ENCODE measurements at places on chromosomes 1 and 21. TPM values are rescaled to one million over a fixed set of nuclear protein-coding genes. Genes with fewer than 3 reads are reported as not detected.

GRCh38 chr1:67838180-67838910 is 5.1 kb upstream of the GNG12 start:
- DNase-seq, result no peak

DNA sequence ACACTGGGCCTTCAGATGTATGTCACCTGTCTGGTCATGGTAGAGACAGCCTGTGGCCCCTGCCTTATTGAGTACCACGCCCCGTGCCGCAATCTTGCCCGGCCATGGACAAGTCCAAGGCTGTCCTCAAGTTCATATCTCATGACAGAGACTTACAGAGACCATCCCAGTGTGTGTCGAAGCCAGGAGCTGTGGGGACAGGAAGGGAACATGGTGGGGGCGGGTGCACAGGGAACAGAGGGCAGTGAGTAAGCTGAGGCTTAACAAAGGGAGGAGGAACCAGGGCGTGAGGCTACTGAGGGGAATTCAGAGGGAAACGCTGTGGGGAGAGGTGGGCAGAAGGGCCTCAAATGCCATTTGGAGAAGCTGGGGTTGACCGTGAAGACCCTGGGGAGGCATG is 75.8 kb downstream of the ALPL start:
- no peak for DNase-seq

The AIM2 gene
- 0.39 TPM for total RNA-seq

The ASCL5 gene
- total RNA-seq, result not detected

The PEAR1 gene
- total RNA-seq, result 5.5 TPM

DNA sequence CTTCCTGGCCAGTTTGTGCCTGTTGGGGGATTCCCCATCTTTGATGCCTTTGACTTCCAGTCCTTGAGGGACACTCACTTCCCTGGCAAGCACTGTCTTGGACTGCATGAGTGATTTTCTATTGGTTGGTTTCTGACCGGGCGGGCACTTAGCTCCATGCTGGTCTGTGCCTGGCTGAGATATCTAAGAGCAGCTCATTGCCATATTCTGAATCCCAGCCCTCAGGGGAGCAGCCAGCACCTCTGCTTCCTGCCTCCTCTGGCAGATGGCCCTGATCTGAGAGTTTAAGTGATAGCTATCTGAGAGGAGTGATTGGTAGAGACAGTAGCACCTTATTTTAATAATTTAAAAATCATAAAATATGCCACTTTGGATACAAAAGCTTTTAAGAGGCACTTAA is 52.5 kb downstream of the DISC1 start:
- DNase-seq, result no peak

The HTR6 gene
- not detected for total RNA-seq

The CCDC30 gene
- 1.8 TPM for total RNA-seq

DNA sequence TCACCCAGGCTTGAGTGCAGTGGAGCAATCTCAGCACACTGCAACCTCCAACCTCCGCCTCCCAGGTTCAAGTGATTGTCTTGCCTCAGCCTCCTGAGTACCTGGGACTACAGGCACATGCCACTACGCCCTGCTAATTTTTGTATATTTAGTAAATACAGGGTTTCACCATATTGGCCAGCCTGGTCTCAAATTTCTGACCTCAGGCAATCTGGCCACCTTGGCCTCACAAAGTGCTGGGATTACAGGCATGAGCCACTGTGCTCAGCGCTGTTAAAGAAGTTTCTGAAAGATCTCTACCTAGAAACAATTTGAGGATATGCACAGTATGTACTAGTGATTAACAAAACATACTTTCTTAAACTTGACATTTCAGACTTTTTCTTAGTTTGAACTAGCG is 182.6 kb upstream of the ESRRG start:
- DNase-seq, result no peak

GRCh38 chr21:31500071-31500470 is 156.0 kb upstream of the TIAM1 start:
- no peak for DNase-seq

DNA sequence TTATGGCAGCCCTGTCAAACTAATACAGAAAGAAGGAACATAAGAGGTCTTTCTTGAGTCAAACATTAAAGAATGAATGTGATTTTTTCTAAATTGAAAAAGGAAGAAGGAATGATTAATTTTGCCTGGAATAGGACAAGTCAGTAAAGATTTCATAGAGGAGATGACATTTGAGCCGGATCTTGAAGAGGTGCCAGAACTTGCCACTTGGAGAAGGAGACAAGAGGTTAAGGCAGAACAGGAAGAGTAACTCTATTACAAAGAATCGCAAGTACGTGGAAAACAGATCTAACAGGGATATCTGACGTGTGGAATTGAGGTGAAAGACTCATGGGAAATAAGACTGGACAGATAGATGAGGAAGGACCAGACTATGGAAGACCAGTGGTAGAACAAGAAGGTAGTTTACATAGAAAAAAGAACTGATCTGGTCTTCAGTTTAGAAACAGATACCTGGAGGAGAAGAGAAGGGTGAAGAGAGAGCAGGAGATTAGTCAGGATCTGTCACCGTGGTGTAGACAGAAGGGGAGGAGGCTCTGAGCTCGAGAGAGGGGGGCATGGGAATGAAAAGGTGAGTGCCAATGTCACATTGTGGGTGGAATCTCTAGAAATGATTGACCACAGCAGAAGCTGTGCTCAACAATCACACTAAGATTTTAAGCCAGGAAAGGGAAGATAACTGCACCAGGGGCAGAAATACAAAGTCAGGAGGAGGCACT is 32.5 kb downstream of the RHOU start:
- no peak for DNase-seq

The LEPROT gene
- 45.6 TPM for total RNA-seq

The SPRR2F gene
- total RNA-seq, result not detected

DNA sequence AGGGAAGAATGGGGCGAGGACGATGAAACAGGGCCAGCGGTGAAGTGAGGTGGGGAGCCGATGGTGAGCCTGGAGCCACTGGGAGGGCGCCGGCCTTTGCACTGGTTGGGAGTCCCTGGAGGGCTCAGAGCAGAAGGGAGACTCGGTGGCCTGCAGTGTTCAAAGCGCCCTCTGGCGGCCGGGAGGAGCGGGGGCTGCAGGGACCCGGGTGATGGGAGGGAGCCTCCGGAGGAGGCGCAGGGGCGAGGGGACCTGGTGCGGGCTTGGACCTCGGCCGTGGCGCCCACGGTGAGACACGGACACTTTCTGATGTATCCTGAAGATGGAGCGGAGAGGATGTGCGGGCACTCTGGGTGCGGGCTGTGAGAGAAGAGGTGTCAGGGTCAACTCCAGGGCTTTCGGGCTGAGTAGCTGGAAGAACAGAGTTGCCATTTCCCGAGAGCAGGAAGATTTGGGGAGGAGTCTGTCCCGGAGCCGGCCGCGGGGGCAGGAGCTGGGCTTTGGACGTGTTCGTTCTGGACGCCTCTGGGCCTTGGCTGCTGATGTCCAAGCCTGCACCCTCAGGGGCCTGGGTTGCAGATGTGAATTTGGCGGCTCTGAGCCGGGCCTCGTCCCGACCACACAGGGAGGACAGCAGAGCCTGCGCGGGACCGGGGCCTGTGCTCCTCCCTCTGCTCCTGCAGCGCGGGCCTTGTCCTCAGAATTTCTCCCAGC is 29.7 kb downstream of the HEYL start:
- no peak for DNase-seq

The S100A2 gene
- 71.6 TPM for total RNA-seq

The OR10J1 gene
- total RNA-seq, result not detected

The KIF14 gene
- 3.6 TPM for total RNA-seq

GRCh38 chr1:237012788-237013383 is 8.6 kb upstream of the MT1HL1 start:
- DNase-seq, result no peak

- DNase-seq, result no peak
These were observed 202.6 kb downstream of the SLC45A1 start for GRCh38 chr1:8520483-8520966.

The RUNX3 gene
- 1.9 TPM for total RNA-seq

- no peak for DNase-seq
These were observed 631.4 kb downstream of the SMYD3 start for GRCh38 chr1:245875581-245876261.

The NEXN gene
- total RNA-seq, result 12.2 TPM

The SV2A gene
- total RNA-seq, result 1.1 TPM

GRCh38 chr1:13781907-13782633 is 82.1 kb downstream of the PRDM2 start:
- DNase-seq, result peak; percentile 91

The HCN3 gene
- total RNA-seq, result 1.7 TPM

The LGR6 gene
- 11.9 TPM for total RNA-seq

DNA sequence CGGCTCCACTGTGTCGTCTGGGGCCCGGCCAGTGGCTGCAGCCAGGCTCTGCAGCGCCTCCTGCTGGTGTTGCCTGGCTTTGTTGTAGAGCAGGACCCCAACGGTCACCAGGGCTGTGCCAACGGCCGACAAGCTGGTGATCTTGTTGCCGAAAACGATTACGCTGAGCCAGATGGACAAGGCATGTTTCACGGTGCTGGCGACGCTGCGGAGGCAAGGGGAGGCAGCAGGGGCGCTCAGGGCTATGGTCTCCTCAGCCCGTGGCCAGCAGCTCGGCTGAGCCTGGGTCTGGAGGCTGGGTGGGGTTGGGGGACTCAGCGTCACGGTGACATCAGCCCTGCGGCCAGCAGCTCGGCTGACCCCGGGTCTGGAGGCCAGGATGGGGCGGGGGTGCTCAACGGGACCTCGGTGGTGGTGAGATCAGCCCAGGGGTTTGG is 7.0 kb upstream of the CDK11B start:
- no peak for DNase-seq

DNA sequence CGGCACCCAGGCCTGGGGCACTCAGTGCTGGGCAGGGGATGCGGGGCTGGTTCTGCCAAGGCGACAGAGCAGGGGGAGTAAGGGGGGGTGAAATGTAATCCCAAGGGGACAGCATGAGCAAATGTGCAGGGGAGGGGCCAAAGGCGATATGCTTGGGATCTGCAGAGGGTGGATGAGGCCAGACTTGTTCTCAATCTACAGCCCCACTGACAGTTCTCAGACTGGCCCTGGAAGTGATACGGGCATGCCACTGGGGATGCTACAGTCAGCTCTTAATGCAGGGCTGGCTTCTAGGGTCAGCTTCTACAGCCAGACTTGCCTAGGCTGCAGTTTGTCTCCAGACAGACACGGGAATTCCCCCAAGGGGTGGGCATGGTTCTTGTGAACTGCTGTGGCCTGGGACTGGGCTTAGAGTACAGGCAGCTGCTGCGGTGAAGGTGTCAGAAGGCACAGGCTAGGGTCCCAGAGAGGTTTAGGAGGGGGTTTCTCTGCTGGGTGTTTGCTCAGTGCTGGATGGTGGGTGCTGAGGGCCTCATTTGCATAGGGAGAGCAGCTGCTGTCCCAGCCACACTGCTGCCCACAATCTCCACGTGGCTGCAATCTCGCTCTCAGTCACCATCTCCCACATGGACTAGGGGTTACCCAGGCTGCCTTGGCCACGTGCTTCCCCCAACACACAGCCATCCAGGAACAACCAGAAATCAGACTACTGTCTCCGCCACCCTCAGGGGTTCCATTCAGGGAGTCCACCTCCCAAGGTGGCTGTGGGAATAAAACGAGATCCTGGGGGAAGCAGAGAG is 190.1 kb downstream of the HIVEP3 start:
- no peak for DNase-seq

DNA sequence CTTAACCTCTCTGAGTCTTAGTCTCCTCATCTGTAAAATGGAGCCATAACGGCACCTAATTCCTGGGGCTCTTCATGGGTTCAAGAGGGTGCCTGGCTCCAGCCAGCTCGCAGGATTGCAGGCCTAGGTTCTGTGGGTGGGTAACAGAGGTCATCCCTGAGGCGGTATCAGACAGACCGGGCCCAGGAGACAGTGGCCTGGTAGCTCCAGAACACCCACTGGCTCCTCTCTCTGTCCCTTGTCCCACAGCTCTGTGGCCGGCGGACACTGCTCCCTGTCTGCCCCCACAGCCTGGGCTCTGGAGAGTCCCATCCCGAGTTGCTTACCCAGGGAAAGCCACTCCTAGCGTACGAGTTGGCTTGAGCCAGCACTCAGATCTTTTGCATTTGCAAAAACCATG is 150.3 kb downstream of the PEX14 start:
- DNase-seq, result no peak

DNA sequence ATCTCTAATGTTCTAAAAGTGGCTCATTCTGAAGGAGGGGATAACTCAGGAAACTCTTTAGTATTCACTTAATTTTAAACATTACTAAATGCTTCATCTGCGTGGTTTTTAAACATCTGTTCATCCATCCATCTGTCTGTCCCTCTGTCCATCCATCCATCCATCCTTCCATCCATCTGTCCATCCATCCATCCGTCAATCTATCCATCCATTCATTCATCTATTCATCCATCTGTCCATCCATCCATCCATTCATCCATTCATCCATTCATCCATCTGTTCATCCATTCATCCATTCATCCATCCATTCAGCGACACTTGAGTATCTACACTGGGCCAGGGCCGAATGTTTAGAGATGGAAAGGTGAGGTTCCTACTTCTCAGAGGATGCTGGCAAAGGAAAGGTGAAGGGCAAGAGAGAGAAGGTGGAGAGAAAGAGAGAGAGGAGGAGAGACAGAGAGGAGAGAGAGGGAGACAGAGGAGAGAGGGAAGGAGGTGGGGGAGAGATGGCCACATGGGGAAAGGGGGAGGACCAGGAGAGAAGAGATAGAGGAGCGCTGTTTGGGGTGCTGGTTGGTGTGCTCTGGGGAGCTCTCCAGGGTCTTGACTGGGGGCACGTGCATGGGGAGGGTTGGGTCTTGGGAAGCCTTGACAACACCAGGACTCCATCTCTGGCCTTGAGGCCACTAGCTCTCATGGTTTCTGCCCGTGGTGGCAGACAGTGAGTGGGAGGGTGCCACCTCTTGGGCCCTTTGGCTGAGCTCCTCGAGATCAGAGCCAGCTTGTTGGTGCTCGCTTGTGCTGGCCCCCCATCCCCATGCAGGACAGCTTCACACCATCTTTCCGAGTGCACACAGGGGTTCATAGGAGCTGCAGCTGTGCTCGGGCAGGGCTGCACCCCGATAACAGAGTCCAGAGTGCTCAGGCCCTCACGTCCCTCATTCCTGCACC is 45.6 kb downstream of the ABCG1 start:
- DNase-seq, result no peak

DNA sequence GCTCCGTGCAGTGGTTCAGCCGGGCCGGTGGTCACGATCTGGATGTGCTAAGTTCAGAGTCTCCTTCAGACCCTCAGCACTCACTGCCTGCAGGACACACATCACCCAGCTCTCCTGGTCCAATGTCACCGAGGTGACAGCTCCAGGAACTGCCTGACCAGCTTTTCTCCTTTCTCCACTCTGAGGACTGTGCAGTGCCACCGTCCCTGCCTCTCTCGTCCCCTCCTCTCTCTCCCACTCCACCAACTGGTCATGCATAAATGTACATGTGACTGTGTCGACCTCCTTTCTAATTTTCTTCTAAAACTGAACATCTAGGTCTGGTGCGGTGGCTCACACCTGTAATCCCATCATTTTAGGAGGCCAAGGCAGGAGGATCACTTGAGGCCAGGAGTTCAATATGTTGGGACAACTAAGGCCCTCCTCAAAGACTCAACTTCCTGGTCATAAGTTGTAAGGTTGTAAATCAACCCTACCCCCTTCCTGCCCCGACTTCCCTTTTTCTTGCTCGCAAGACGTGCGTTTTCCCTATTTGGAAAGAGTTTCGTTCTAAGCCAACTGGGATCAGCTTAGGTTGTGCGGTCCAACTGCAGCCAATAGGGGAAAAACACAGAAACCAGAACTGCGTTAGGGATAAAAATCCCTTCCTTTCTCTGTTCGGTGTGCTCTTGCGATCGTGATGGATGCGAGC is 53.1 kb downstream of the MEGF6 start:
- no peak for DNase-seq

All from skin of body (tissue), 3 donors.